ENCODE measurements at places on chromosomes 7 and 10. TPM values are rescaled to one million over a fixed set of nuclear protein-coding genes. Genes with fewer than 3 reads are reported as not detected.

- no peaks in the 10 kb centered on the region for H3K27me3 ChIP-seq
- H3K36me3 ChIP-seq, result peaks cover 38% of the 10 kb centered on the region
- peak overlapping the region; percentile 56 for H3K4me3 ChIP-seq
- peak overlapping the region; percentile 82 for H3K27ac ChIP-seq
- DNase-seq, result peak; percentile 51
- H3K4me1 ChIP-seq, result peaks cover 82% of the 10 kb centered on the region
Observed at GRCh38 chr10:124696446-124697392, 47.5 kb downstream of the FAM53B start.

Gene ZPBP
- not detected for total RNA-seq

GRCh38 chr10:103888113-103888841, 29.7 kb downstream of the STN1 start:
- no peak overlapping the region for H3K4me3 ChIP-seq
- peaks cover 32% of the 10 kb centered on the region for H3K36me3 ChIP-seq
- DNase-seq, result peak; percentile 57
- H3K4me1 ChIP-seq, result peaks cover 35% of the 10 kb centered on the region

GRCh38 chr7:46715579-46715978, 794.5 kb upstream of the IGFBP3 start:
- no peak for DNase-seq
- H3K27ac ChIP-seq, result no peak overlapping the region
- H3K27me3 ChIP-seq, result no peaks in the 10 kb centered on the region
- no peaks in the 10 kb centered on the region for H3K4me1 ChIP-seq

DNA sequence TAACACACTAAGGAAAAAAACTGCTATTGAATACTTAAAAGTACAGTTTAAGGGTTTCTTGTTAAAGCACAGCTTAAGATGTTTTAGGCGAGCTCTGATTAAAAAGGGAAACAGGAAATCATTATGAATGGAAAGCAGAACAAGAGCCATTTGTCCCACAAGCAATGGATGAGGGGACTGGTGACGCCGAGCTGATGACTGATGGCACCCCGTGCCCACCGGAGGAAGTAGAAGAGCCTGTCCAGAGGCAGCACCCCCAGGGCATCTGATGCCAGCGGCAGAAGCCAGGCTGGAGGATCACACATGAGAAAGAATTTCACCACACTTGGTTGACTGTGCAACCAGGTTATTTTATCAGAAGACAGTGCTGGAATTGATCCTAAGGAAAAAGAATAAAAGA, 15.0 kb upstream of the INSIG1 start:
- peaks cover 61% of the 10 kb centered on the region for H3K4me1 ChIP-seq
- no peaks in the 10 kb centered on the region for H3K36me3 ChIP-seq
- DNase-seq, result no peak
- no peak overlapping the region for H3K27ac ChIP-seq
- H3K27me3 ChIP-seq, result peaks cover 5% of the 10 kb centered on the region

DNA sequence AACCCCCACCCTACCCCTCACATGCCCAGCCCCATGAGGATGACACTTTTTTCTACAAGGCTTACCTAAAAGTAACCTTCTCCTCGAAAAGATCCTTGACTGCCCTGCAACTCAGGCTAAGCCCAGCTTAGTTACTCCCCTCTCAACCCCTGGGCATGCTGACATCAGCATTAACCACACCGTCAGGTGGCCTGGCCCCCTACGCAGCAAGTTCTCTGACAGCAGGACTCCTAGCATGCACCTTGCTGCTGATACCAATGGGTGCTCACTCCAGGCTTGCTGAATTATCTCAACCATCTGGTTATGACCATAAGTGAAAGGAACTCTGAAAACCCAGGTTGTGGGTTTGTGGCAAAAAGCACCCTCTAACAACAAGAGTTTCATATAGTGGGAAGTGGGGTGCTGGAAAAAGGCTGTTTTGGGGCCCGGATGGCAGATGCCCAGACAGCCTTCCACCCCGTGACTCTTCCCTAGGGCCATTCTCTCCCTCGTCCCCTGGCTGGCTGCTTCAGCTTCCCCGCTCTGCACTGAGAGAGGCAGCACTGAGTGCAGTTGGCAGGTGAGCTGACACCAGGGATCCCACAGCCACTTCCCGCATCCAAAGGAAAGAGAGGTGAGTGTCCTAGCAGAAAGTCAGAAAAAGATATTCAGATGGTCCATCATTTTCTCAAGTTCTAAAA, 518.9 kb downstream of the KCNMA1 start:
- DNase-seq, result no peak
- no peaks in the 10 kb centered on the region for H3K36me3 ChIP-seq
- H3K27ac ChIP-seq, result no peak overlapping the region

Data from activated CD4-positive, alpha-beta T cell treated with anti-CD3 and anti-CD28 coated beads for 36 hours (primary cell).